ENCODE measurements at places on chromosomes 2 and 18.
A peak's percentile ranks its signal among the peaks of the same experiment; 100 is the strongest.

DNA sequence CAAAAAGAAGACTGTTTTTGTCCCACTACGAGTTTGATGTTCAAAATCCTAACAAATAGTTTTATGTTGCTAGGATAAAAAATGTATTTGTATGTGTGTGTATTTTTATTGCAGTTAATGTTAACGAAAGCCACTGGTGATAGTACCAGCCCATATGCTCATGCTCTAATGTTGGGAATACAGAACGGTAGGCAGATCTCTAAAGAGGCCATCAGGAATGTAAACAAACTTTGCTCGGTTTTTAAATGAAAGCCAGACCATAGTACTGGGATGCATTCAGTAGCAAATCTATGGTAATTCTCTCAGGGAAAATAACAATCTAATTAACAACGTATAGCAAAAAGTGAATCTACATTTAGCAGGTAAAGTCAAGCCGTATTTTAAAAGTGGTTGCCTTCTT, 208.1 kb downstream of the NEDD4L start:
- DNase-seq, result no peak

- no peak for DNase-seq
Observed at GRCh38 chr18:11994336-11994702, 13.0 kb downstream of the IMPA2 start.

GRCh38 chr2:189369566-189369965, 71.7 kb upstream of the WDR75 start:
- DNase-seq, result no peak

DNA sequence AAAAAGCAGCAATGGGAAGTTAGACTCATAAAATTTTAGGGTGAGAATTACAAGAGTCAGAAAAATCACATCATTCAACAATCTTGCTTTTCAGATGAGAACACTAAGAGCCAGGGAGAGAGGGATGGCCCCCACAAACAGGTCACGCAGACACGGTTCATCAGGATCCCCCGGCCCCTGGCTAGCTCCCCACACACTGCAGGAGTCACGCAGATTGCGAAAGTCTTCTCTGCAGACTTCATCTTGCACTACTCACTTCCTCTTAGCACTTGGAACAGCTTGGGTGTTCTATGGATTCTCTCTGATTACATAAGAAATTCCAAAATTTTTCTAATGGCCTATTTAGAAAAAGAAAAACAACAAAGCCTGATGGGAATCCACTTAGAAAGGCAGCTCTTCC, 21.6 kb upstream of the SULT1C2 start:
- no peak for DNase-seq

DNA sequence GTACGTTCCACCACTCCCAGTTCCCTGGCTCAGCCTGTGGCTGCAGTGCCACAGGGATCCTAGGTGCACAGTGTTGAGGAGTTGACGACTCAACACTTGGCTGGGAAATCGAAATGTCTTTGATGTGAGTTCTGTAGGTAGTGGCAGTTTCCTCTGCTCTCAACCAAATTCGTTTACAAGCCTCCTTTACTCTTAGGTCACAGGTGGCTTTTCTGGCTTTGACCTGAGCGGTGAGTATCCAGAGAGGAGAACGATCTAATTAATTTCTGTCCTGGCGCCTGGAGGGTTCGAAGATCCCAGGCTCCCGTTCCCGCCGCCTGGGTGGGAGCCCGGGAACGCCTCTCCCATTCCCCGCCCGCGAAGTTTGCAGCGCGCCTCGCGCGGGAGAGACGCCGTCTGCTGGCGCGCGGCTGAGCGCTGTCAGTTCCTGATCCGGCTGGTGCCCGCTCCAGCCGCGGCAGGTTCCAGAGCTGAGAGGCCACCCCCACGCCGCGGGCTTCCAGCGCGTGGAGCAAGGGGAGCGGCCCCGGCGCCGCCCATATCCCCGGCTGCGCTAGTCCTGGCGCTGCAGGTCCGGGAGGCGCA, at the start of gene LAMA3:
TSS of gene LAMA3 (plus strand) at position 423 of the 585 bp plus-strand sequence. CDS start 231 bp downstream, outside the sequence.
- DNase-seq, result peak; percentile 13

DNA sequence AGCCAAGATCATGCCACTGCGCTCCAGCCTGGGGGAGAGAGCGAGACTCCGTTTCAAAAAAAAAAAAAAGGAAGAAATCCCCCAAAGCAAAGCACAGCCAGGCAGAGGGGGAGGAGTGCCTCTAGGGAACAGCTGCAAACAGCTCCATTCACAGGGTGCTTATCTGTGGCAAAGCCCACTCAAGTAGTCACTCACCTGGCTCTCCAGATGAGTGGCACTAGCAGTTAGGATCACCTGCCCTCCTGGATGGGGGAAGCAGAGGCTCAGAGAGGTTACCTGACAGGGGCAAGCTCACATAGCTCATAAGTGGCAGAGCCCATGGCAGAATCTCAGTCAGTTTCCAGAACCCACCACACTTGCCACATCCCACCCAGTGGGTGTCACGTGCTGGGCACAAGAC, 30.3 kb downstream of the TFCP2L1 start:
- DNase-seq, result no peak

GRCh38 chr2:72731116-72731515, 94.7 kb downstream of the EXOC6B start:
- DNase-seq, result no peak

GRCh38 chr18:48292782-48293424, 116.3 kb downstream of the ZBTB7C start:
- no peak for DNase-seq

GRCh38 chr18:10142496-10143160, 228.8 kb downstream of the VAPA start:
- DNase-seq, result no peak

DNA sequence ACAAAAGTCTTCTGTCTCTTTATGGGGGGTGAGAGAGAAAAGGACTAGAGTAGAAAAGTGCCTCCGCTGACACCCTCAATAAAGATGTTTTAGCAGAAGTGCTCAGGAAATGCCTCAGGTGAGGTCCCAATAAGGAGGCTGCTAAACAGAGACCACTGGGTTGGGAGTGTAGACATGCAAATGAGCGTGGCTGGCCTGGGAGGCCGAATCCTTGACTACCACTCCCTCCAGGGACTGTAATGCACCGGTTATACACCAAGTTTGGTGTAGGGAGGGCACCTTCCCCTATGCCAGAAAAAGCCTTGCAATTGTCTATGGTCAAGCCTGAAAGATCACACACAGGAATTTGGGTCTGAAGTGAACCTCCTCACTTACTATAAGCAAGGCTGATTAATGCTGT, 1.8 kb downstream of the TMX3 start:
- DNase-seq, result no peak

DNA sequence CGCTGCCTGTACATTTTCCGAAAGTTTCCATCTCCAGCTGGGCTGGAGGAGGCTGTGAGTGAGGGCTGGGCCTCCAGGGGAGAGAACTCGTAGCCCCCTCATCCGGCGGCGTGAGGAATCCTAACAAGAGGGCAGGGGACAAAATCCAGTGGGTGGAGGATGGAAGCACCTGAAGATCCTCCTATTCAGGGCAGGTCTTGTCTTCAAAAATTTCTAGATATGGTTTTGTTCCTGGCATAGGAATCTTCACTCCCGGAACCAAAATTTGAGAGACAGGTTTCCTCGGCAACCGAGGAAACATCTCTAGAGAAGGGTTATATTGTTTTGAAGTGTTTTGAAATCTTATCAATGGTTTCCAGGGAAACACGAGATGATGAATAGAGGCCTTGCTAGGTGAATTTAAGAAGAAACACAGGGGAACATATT, 136.7 kb downstream of the SH3BP4 start:
- DNase-seq, result no peak

DNA sequence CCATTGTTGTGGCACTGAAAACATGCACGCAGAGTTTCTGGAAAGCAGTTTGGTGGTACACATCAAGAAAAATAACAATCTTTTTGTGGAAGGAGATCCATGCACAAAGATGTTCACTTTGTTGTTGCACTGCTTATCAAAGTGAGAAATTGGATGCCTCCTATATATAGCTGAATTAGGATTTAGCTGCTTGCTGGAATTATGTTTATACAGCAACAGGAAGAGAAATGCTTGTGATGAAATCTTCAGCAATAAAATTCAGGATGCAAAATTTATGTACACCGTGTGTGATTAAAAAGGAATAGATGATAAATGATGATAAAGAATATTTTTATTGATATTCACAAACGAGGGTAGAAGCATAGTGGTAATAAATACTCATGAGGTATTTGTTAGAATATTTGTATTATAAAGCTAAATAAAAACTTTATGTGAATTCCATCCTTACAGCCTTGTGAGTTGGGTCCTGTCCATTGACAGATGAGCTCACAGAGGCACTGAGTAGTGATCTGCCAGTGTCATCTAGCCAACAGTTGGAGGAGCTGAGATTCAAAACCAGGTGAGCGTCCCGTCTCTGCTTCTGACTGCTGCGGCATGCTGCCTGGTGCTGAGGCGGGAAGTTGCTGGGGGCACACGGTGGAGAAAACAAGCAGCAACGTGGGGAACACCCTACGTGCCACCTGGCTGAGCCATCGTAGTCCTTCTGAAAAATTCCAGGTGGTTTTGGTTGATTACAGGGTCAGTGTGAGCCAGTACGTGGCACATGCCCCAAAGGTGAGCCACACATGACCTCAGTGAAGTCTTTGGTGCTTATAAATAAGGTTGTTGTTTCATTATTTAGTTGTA, 80.2 kb downstream of the ASAP2 start:
- DNase-seq, result no peak

- DNase-seq, result no peak
Observed at GRCh38 chr2:221758076-221758475, 186.0 kb upstream of the EPHA4 start.

DNA sequence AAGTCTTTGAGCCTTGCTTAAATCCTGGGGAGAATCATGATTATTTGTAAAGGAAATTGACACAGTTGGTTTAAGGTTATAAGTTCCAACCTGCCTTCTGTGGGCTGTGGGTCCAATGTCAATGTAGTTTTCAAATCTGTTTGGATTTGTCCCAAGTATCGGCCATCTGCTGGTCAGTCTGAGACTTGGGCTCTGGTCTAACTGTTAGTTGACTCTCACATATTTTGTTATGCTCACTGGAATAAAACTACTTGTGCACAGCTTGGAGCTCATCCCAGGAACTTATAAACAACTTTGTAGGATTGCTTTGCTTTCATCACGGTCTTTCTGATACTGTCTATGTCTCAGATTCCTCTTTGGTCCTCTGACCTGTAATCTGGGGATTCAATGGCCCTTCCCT, 1026.2 kb upstream of the ZEB2 start:
- no peak for DNase-seq

GRCh38 chr2:51013933-51014526, 17.9 kb downstream of the NRXN1 start:
- no peak for DNase-seq

DNA sequence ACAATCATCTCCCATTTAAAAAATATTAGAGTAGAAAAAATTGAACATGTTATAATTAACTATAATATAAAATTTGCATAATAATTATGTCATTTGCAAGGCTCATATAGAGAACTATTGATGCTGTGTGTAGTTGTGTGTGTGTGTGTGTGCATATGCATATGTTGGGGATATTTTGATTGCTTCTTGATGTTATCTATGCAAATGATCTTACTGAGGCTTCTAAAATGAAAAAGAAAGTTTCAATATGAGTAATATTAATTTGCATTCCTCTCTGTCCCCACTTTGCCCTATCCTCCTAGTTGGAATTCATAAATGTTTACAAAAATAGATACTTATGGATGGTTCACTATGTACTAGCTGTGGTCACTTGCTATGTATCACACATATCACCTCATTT, 523.3 kb downstream of the TRIB2 start:
- DNase-seq, result no peak

GRCh38 chr2:41723526-41723925, 324.3 kb upstream of the PKDCC start:
- no peak for DNase-seq

GRCh38 chr2:153474876-153475435, 3.6 kb downstream of the RPRM start:
- no peak for DNase-seq

GRCh38 chr2:102438578-102438977, 15.6 kb downstream of the IL18RAP start:
- DNase-seq, result no peak

DNA sequence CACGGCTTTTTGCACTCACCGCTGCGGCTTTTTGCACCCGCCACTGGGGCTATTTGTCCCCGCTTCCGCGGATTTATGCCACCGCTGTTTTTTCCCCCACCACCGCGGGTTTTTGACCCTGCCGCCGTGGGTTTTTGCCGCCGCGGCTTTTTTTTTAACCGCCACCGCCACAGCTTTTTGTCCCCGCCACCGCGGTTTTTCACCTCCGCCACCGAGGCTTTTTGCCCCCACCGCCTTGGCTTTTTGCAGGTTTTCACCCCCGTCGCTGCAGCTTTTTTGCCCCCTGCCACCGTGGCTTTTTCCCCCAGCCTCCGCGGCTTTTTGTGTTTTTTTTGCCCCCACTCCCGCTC, 2796.7 kb upstream of the TEKT4 start:
- DNase-seq, result no peak

DNA sequence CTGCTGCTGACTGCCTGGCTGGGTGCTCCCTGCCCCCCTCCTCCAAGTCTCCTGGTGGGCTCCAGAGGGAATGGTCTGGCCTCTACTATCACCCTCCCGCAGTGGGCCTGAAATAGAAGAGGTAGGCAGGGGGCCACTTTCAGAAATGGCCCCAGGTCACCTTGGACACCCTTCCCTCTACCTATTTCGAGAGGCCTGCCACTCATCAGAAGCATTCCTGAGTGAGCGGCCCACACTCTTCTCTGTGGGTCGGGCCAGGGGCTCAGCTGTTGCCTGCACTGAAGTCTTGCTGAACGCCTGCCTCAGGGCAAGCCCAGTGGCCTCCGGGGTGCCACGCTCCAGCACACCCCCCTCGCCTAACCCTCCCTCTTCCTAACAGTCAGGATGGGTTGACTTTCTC, 124.9 kb downstream of the TNS1 start:
- no peak for DNase-seq

GRCh38 chr2:224831530-224831929, 115.4 kb upstream of the CCDC195 start:
- DNase-seq, result no peak

- DNase-seq, result no peak
Observed at GRCh38 chr2:120013597-120014223, 833 bp downstream of the EPB41L5 start.

GRCh38 chr2:174984561-174984960, 20.6 kb downstream of the CHN1 start:
- no peak for DNase-seq

- DNase-seq, result no peak
Observed at GRCh38 chr2:78420132-78420531, 605.4 kb upstream of the REG3G start.

DNA sequence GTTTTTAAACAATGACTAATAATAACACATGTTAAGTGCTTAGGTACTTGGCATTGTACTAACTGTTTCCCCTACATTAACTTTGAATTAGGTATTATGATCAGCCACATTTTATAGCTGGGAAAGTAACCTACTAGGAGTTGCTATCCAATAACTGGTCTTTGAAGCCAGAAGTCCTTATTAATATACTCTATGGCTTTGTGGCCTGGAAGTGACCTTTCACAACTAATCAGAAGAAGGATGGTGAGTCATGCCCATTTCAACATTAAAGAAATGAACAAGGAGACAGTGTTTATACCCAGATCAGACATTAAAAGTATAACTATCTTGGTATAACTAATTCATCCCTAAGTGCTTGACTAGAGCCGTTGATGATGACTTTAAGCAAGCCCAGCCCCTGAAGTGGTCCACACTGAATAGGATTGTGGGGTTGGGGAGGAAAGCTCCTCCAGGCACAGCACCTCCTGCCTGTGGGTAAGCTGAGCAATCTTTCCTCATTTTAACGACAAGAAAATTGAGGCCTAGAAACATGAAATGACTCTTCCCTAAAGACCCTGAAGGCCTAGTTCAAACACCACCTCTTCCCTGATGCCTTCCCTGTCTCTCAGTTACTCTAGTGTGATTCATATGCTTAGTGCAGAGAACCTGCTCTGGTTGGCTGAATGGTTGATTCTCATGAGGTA, 71.6 kb upstream of the RFX8 start:
- no peak for DNase-seq
